ENCODE measurements at places on chromosomes 2 and 18.

GRCh38 chr2:172425336-172425735 lies 2.0 kb upstream of the ITGA6 start:
- no peak for DNase-seq

- no peak for DNase-seq
Measured at GRCh38 chr2:185012643-185013042, 414.3 kb downstream of the ZNF804A start.

DNA sequence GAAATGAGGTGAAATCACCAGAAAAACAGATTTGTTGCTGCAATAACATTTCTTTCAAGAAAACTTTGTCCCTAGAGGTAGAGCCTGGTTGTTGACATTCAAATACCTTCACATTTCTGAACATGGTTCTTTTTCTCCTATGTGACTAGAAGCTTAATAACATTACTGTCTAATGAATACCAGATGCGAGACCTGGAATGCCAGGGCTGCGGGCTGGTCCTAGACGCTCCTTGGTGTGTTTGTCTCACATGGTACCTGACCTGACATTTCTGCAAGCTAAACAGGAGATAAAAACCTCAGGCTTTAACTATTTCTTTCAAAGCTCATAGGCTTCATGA lies 38.5 kb downstream of the ACKR3 start:
- DNase-seq, result peak; percentile 59

DNA sequence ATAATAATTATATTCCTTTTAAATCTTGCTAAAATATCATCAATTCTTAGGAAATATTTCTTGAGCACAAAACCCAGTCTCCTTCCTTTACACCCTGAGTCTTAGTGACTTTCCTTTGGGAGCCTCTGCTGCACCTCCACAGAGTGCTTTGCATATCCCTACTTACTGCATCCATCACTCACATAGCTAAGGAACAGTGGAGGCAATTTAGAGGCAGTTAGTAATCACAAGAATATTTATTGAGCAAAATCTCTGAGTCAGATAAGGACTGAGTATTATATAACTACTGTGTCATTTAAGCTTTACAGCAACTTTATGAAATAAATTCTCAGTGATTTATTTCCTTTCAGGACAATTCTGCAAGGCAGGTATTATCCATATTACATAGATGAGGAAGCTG lies 327.7 kb downstream of the TMX3 start:
- peak; percentile 4 for DNase-seq

DNA sequence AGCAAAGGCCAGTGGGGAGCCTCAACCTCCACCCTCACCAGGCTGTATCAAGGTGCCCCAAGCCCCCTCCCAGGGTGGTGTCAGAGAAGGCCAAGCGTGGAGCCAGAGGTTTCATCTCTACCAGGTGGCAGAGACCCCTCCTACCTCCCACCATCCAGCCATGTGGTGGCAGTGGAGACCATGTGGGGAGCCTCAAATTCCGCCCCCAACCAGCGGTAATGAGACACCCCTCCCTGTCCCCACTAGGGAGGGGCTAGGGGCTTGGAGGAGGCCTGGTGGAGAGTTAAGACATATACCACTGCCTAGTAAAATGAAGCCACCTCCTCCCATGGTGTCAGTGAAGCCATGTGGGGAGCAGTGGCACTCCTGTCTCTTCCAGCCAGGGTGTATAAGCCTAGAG lies 24.4 kb upstream of the YPEL5 start:
- no peak for DNase-seq

DNA sequence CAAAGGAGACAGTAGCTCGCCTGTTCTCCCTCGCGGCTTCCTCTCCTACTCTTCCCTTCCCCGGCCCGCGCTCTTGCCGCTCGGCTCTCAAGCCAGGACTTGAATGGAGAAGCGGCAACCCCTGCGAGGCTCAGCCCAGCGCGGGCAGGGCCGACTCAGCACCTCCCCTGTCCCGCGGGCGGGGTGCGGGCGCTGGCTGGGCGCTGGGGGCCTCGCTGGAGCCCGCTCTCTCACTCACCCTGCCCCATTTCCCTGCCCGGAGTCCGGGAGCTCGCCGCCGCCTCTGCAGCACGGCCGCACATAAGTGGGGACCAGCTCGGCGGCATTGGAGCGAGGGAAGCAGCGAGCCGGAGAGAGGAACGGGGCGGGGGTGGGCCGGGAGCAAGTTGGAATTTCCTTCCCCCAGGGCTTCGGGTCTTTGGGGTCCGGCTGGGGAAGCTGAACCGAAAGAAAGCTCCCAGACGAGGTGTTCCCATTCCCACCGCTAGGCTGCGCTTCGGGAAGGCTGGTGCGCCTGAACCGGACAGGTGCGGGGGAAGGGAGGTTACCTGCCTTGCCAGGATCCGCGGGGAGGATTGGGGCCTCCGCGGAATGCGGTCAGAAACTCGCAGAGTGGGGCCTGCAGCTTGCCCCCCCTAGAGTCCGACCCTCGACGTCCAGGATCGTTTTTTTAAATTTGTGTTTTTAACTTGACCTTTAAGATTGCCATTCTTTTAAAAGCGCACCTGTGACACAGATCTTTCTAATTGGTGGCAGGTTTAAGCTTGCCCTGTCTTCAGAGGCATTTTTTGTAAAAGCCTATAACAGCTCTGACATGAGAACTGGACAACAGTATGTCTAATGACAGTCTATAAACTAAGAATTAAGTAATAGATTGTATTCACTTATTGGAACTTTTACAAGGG lies at the start of gene COBLL1:
Gene COBLL1, minus strand, starts transcription at position 105 of the 905 bp plus-strand sequence. CDS start 627 bp downstream, outside the sequence.
- DNase-seq, result peak; percentile 53

GRCh38 chr2:27914041-27914804 lies 23.7 kb downstream of the BABAM2 start:
- DNase-seq, result peak; percentile 5

- no peak for DNase-seq
Measured at GRCh38 chr2:236473691-236474090, 95.9 kb upstream of the ACKR3 start.

- DNase-seq, result no peak
Measured at GRCh38 chr18:12911929-12912703, 28.1 kb upstream of the PTPN2 start.

DNA sequence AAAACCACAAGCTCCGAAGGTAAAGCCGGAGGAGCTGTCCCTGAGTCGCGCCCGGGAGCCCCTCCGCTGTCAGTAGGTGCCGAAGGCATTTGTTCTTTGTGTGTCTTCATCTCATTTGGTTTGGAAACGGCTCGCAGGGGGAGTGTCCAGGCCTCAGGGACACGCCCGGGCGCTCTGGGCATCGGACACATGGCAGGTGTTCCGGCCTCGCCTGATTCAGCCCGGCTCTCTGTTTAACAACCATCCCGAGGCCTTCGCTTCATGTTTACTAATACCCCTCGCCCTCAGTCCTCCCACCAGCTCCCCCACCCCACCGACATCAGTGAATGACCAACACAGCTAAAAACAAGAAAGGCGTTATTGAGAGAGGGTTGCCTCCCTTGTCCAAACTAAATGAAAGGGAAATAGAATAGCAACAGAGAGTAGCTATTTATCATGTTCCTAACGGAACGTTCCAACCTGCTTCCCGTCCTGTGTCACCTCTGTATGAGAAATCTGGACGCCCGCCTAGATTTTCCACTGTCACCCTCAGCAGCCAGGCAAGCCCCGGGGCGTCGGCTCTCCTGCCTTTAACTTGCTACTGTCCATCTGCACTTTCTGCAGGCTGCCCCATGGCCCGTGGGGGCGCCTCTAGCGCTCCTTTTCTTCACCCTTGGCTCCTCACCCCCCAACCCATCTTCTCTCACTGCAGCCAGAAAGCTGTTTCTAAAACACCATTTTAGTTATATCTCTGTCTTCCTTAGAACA lies 73.9 kb downstream of the MYCN start:
- DNase-seq, result no peak

DNA sequence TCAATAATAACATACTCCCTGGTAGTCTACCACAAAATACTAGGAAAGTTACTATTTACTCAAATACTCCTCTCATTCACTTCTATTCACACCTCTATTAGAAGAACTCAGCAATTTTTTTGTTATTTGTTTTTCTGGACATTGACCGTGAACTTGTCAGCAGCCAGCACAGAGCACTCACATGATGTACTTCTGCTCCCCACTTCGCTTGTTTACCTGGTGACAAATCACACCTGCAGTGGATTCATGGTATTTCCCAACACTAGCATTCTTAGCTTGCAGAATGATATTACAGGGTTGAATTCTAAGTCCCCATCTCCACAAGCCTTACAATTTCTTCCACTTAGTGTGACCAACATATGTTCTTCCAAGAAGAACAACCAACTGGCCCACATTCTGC lies 238.2 kb downstream of the SATB2 start:
- no peak for DNase-seq

DNA sequence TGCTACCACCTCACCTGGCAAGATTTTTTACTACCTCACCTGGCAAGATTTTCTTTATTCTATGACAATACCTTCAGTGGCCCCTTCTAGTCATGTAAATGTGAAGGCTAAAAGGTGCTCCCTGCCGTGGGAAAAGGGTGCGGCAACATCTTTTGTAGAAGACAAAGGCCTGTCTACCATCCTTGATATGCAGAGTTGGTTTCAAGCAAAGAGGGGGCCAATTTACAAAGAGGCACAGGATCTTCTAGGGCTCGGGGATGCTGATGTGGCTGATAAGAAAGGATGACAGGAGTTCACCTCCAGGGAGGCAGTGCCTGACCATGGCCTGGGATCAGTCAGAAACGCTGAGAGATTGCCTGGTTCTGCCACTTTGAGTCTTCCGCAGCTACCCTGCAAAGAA lies 165.4 kb upstream of the SLC1A4 start:
- no peak for DNase-seq

- peak; percentile 81 for DNase-seq
Measured at GRCh38 chr18:21330122-21330701, 88.2 kb downstream of the GREB1L start.

DNA sequence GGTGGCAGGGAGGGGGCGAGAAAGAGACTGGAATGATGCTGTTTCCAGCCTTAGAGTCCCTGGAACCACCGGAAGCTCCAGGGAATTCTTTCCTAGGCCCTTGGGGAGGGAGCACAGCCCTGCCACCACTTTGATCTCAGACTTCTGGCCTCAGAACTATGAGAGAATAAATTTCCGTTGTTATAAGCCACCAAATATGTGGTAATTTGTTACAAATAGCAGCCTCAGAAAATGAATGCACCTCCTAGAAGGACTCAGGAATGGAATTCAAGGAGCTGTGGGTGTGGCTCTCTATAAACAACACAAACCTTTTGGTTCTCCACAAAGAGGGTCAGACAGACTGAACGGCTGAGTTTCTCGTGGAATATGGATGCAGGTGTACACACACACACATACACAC lies 144.5 kb downstream of the ACKR3 start:
- DNase-seq, result no peak

DNA sequence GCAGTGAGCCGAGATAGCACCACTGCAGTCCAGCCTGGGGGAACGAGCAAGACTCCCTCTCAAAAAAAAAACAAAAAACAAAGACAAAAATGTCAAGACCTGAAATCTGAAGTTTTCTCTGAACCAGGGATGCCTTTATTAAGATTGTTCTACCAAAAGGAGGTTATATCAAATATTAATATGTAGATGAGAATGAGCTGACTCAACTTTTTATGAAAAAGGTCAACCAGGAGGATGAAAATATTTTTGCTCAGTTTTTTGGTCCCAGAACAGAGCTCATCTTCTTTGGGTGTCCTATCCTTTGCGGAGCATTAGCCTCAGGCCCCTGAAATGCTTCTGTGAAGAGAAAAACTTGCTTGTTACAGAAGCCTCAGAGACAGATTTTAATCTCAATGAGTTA lies 44.0 kb downstream of the NEMP2 start:
- DNase-seq, result no peak

DNA sequence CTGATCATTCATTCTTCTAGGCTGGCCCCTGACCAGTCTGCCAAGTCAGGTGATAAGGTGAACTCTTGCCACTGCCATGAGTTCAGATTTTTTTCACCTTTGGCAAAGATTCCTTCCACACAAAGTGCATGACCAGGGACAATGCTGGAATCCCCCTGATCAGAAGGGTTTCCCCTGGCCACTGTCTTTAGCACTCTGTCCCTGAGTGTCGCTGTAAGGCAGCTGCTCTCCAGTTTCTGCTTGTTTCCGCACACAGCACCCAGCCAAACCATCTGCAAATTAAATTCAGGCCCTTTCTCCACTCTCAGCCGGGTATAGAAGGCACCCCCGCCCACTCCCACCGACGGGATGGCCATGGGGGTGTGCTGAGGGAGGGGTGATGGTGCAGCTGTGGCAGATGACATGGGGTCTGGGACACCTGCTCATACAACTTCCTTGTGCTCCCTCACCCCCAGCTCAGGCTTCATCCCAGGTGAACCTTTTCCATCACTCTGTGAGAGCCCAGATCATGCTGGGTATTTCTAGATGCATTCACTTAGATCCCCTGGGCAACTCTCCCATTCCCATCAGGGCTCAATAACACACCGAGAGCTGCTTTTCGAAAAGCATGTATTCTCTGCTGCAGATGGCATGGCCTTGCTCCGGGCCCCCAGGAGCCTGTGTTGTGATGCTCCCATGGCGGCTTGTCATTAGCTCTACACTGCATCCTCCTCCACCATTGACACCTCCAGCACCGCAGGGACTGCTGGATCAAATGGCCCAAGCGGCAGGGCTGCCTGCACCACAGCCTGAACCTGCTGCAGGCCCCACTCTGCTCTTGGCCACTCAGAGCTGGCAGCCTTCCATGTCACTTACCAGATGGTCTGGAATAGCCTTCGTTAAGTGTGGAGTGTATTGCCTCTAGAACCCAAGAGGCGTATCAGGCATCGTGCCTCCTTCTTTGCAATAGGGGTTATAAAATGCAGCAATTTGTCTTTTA lies 52.3 kb upstream of the ROCK2 start:
- no peak for DNase-seq

- no peak for DNase-seq
Measured at GRCh38 chr18:50622865-50623393, 63.0 kb downstream of the MAPK4 start.

- peak; percentile 36 for DNase-seq
Measured at GRCh38 chr18:2948038-2948437, 64.9 kb downstream of the LPIN2 start.

DNA sequence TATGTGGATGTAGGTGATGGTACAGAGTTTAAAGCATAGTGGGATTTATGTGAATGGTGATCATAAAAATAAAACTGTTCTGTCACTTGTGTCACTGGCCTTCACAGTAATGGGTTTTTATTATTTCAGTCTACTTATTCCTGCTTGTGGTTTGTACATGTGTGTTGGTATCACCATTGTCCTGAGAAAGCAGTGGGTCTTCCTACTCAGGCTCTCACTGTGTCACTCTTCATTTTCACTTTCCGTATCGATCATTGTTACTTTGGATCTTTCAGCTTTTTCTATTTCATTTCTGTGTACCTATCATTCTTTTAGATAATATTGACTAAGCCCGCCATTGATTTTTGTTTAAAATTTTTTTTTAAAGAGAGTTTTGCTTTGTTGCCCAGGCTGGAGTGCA lies 7.4 kb downstream of the MRPL30 start:
- no peak for DNase-seq

DNA sequence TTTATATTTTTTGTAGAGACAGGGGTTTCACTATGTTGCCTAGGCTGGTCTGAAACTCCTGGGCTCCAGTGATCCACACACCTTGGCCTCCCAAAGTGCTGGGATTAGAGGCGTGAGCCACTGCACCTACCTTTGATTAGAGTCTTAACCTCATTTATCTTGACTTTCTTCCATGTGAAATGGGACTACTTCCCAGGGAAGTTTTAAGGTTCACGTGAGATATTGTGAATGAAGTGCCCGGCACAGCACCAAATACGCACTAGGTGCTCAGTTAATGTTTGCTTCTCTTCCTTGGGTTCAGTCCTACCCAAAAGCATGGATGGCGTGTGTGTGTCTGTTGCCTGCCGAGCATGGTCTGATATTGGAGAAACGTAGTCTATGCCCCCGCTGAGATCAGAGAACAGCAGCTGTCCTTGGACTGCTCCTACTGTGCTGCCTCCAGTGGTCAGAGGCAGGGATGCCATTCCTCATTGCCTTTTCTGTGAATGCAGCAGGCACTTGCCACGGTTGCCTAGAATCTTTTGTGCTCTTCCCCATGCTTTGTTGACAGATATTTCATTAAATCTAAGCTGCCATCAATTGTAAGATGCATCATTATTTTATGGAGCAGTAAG lies 12.3 kb upstream of the TFCP2L1 start:
- peak; percentile 61 for DNase-seq
